GM03348 (cell line): ENCODE measurements at places on chromosomes 1 and 21.

DNA sequence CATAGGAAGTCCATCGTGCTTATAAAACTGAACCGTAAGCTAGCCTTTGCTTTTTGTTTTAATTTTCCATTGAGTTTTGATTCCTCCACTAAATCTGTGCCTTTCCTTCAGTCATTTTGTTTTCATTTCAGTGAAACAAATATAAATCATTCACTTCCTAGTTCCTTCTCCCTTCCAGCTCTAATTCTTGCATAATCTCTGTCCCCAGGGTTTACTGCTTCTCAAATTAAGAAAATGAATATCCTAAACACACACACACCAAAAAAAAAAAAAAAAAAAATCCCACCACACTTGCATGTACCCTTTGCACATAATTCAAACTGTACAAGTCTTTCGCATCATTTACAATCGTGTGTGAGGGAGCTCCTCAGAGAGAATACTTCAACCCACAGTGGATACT, 6.8 kb downstream of the KCNH1 start:
- DNase-seq: no peak

DNA sequence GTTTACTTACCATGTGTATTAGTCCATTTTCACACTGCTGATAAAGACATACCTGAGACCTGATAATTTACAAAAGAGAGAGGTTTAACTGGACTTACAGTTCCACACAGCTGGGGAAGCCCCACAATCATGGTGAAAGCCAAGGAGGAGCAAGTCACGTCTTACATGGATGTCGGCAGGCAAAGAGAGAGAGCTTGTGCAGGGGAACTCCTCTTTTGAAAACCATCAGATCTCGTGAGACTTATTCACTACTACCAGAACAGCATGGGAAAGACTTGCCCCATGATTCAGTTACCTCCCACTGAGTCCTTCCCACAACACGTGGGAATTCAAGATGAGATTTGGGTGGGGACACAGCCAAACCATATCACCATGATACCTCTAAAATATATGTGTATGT, 39.3 kb upstream of the ERRFI1 start:
- no peak for DNase-seq

GRCh38 chr1:24692351-24692980, 49.4 kb downstream of the SRRM1 start:
- DNase-seq: no peak

DNA sequence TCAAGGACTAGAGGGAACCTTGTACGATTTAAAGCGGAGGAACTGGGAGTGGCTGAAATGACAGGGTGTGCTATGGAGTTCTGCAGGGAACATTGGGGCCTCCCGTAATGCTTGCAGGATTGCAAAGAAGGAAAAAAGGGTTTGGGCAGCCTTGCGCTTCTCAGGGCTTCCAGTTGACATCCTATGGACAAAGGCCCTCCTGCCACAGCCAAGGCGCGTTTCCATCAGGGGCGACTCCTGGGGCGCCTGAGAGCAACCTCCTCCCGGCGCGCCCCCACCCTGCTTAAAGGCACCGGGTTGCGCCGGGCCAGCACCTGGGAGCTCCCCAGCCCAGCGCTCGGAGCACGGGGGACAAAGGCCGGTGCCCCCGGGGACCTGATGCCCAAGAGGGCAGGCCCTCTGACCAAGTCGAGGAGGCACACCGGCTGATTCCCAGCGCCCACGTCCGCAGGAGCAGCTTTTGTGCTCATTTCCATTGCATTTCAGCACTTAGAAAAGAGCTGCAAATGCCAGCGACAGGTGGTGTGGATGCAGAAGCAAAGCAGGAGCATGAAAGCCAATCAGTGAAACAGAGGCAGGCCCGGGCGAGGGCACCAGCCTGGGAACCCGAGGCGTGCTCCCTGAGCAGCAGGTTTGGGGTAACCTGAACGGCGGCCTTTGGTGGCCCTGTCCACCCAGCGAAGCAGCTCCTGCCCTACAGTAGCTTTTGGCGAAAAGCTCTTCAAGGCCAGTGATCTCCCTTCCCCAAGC, 17.6 kb upstream of the RNF187 start:
- DNase-seq: no peak

- DNase-seq: no peak
Measured at GRCh38 chr1:157626099-157626498, 28.2 kb upstream of the FCRL4 start.

GRCh38 chr21:28234326-28234725, 758.4 kb downstream of the LTN1 start:
- DNase-seq: no peak

GRCh38 chr1:202622388-202622787, 87.9 kb downstream of the SYT2 start:
- no peak for DNase-seq

GRCh38 chr1:200131551-200132125, 104.1 kb downstream of the NR5A2 start:
- DNase-seq: no peak

GRCh38 chr1:226690460-226690982, 48.6 kb downstream of the ITPKB start:
- no peak for DNase-seq

DNA sequence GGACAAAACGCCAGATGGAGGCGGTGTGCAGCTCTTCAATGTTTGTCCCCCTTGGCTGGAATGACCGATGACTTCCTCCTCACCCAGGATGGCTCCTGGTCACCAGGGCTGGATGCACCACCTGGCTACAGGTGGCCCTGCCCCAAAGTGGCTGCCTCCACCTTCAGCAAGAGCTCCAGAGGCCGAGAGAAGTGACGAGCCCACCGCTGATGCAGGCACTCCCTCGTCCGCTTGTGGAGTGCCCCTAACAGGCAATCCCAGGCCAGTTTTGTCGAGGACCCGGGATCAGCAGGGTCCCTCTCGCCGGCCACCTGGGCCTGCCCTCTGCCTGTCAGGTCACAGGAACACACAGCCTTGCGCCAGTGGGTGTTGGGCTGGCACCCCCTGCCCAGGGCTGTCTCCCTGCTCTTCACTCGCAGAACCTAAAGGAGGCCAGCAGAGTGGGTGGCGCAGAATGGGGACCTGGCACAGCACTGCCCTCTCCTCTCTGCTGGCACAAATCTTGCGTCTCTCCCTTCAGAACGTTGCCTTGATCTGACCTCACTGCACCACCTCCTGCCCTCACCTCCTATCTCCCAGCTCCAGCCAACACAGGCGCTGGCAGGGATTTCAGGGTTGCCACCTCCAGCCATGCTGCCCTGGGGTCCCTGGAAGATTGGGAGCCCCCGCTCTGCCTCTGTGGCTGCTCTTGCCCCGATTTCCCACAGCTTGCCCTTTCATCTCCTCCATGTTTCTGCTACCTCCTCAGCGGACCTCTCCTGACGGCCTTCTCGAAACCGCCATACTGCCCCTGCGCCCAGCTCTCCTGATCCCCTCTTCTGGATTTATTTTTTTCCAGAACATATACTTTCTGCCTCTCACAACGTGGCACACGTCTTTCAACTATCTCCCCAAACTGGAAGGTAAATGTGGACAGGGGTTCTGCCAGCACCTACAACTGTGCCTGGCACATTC, 38.6 kb downstream of the SLC45A1 start:
- no peak for DNase-seq

- no peak for DNase-seq
Measured at GRCh38 chr1:172135076-172135672, 285.3 kb upstream of the C1orf105 start.

DNA sequence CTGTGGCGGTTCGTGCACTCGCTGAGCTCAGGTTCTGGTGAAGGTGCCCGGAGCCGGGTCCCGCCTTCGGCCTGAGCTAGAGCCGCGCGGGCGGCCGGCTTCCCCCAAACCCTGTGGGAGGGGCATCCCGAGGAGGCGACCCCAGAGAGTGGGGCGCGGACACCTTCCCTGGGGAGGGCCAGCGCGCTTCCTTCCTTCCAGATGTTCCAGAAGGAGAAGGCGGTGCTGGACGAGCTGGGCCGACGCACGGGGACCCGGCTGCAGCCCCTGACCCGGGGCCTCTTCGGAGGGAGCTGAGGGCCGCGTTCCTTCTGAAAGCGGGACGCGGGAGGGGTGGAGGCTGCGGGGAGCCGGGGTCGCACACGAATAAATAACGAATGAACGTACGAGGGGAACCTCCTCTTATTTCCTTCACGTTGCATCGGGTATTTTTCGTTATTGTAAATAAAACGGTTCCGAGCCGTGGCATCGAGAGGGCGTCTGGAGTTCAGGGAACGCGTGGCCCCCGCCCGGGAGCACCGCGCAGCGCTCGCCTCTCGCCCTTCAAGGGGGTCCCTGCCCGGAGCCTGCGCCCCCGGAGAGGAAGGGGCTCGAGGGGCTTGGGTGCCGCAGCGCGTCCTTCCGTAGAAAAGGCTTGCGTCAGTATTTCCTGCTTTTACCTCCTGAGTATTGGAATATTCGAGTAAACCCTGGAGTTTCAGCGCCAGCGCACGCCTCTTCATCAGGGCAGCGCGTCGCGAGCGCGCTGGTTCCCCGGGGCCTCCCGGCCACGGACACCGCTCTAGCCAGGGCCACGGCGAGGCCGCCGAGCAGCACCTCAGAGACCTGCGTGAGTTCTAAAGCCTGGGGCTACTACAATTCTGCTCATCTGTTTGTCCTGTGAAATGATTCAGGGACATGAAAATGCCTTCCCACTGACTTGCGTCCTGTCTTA, 11.5 kb downstream of the YBEY start:
- DNase-seq: no peak

DNA sequence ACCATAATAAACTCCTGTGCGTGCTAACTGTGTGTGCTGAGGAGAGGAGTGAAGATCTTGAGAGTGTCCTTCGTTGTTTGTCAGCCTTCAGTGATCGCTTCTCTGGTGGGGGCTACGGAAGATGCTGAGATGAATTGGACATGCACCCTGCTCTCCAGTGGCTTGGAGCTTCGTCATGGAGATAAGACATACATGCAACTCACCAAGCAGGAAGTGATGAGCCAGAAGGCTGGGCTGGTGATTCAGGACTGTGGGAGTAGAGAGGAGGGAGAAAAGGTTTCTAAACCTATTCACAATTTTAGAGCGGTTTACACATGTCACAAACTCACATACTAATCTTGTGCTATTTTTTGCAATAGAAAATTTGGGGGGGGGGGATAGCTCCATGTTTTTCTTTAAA, 128.9 kb upstream of the ADAR start:
- peak; percentile 82 for DNase-seq

DNA sequence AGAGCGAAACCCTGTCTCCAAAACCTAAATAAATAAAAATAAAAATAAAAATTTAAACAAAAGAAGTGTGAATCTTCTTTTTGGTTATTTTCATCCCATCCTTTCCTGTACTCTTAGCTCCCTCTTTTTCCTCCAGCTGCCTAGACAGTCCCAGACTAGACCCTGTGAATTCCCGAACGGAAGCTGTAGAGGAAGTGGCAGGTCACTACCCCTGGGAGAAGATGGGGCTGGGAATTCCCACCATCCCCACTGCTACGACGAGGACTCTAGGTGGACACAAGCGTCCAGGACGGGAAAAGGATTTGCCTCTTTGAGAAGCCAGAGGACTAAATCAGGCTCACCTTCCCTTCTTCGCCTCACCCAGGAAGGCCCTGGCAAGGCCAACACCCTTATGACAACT, 12.6 kb downstream of the RHBDL2 start:
- DNase-seq: no peak
